Fibroblast of lung (primary cell): ENCODE measurements at places on chromosomes 5 and 9.

DNA sequence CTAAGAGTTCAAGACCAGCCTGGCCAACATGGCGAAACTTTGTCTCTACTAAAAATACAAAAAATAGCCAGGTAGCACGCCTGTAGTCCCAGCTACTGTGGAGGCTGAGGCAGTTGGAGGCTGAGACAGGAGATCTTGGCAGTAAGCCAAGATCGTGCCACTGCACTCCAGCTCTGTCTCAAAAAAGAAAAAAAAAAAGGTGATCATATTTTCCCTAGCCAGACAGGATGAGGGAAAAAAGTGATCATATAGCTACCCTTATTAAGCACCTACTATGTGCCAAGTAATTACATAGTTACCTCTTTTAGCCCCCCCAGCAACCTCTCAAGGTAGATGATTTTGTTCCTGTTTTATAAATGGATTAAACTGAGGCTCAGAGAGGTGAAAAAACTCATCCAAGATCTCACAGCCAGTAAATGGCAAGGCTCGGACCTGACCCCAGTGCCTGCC lies 18.1 kb upstream of the RPL26L1 start:
- no peak for DNase-seq

DNA sequence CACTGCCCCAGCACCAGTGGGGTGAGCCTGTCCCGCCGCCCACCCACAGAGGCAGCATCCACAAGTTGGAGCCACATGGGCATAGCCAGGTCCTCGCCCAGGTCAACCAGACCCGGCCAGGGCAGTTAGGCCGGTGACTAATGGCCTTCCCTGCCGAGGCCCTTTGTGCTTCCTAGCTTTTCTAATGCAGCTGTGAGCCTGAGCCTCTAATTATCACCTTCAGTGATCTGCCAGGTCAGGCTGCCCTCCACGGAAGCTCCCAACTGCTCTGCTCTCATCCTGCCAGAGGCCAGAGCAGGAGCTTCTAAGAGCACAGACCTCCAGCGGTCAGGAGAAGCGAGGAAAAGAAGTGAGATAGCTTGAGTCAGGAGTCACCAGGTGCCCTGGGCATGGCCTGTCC lies 87.1 kb upstream of the PPP1R26 start:
- DNase-seq: no peak

DNA sequence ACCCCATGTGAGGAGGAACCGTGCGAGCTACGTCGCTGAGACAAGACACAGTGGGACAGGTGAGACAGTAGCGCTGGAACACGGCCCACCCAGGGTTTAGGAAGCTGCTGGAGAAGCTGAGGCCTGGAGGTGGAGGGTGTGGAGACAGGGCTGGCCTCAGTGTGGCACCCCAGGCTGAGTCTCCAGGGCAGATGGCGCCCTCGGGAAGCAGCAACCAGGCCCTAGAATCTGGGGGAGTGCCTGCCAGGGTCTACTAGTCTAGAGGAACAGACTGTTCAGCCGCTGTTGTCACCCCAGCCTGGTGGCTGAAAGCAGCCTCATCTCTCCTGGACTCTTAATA lies 4.6 kb upstream of the TERT start:
- no peak for DNase-seq

GRCh38 chr5:53922508-53923498 lies 362.4 kb downstream of the NDUFS4 start:
- DNase-seq: no peak

GRCh38 chr5:14787801-14788579 lies 83.6 kb downstream of the ANKH start:
- DNase-seq: no peak

GRCh38 chr5:151115272-151115905 lies 34.6 kb upstream of the TNIP1 start:
- DNase-seq: peak; percentile 66

- DNase-seq: peak; percentile 81
These were observed 220.7 kb upstream of the MSX2 start for GRCh38 chr5:174503461-174504265.

DNA sequence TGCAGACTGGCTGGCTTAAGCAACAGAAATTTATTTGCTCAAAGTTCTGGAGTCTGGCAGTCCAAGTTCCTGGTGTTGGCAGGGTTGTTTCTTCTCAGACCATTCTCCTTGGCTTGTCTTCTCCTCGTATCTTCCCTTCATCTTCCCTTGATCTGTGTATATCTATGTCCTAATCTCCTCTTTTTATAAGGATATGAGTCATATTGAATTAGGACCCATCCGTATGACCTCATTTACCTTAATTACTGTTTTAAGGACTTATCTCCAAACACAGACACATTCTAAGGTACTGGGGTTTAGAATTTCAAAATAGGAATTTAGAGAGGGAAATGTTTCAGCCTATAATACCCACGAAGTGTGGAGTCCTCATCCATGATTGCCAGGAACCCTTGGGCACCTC lies 13.1 kb upstream of the LPAR1 start:
- DNase-seq: no peak

GRCh38 chr5:126359884-126360283 lies 63.3 kb upstream of the GRAMD2B start:
- DNase-seq: no peak

DNA sequence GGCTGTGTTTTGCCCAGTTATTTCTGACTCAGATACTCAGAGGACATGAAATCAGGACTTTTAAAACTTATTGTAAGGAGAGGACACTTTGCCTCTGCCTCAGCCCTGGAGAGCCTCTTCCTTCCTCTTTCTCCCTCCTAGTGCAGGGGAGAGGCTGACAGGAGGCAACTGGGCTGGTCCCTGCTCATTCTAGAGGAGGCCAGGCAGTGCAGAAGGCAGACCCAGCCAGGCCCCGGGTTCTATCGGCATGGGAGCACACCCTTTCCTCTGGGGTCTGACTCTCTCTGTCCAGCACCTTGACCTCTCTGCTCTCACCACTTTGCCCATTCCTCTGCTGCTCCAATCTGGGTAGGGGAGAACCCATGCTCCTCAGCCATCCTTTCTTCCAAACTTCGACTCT lies 16.0 kb upstream of the SMIM32 start:
- no peak for DNase-seq

- DNase-seq: no peak
These were observed 490.0 kb upstream of the COX7C start for GRCh38 chr5:86127696-86128095.

DNA sequence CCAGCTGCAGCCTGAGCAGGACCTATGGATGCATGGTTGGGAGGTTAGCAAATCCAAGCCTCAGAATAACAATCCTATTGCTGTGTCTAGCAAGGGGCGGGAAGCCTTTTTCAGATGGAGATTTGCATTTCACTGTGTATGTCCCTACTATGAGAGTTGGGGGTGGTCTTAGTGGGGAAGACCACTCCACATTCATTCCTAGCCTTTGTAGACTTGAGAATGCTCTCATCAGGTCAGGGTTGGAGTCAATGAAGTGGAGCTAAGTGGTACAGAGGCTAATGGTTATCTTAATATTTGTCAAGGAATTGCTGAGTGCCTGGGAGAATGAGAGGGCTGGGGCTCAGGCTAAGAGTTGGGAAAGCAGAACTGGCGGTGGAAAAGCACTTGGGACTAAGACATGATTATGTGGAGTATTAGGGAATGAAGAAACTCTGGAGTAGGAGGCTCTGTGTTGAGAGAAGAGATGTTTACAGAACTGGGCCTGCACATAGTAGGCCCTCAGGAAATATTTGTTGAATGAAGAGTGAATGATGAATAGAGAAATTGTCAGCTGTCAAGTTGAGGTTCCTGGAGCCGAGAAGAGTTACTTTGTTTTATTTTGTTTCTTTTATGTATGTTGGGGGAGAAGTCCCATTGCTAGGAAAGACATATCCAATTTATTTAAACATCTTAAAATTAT lies 175.5 kb upstream of the SPRY4 start:
- DNase-seq: no peak

DNA sequence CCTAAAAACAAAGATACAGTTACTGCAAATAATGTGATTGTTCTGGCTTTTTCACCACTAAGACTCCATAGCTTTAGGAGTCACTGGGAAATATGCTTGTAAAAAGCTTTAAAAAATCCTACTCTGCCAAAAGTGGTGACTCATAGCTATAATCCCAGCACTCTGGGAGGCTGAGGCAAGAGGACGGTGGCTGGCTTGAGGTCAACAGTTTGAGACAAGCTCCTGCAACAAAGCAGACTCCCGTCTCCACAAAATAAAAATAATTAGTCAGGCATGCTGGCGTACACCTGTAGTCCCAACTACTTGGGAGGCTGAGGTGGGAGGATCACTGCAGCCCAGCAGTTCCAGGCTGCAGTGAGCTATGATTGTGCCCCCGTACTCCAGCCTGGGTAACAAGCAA lies 406.4 kb downstream of the HTR1A start:
- DNase-seq: no peak

GRCh38 chr5:142432369-142432863 lies 107.6 kb upstream of the SPRY4 start:
- DNase-seq: no peak

- peak; percentile 3 for DNase-seq
These were observed 186.3 kb downstream of the MARCHF11 start for GRCh38 chr5:15993334-15993733.

DNA sequence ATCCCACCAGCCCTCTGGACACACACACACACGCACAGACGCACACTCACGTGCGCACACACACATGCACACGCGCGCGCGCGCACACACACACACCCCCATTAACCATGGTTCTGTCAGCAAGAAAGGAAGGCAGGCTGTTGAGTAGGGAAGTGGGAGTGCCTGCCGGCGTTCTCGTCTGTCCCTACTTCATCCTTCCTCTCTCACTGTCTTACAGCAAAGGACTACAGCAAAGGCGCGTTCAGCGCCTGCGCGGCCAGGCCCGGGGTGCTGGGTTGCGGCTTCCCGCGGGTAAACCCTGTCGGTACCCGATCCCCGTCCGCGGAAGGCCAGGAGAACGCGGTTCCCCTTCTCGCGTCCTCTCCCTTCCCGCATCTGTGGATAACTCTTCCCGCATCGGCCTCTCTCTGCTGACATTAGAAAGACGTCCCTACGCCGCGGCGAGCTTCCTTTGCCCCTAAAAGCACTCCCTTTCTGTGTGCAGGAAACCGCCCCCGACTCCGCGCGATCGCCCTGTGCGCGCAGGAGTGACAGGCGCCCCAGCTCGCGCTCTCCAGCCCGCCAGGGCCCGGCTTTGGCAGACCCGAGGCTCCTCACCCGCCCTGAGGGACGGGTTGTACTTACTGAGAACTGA lies 219.2 kb downstream of the AGTPBP1 start:
- peak; percentile 55 for DNase-seq

DNA sequence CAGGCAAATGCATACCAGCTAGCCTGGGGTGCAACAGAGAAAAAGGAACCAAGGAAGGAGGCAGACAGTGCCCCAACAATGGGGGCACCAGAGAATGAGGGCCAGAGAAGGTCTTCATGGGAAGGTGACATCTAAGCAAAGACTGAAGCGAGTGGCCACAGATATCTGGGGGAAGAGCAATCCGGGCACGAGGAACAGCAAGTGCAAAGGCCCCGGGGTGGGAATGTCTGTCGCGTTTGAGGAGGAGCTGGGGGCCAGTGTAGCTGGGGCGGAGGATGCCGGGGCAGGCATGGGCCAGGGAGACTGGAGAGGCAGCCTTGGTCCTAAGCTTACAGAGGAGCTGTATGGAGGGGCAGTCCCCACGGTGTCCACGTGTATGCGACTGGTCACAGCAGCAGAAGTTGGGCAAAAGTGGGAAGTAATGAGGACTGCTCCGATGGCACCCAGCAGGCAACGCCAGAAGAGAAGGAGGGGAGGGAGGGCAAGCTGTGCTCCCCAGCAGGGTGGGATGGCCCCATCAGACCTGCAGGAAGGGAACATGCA lies 19.1 kb downstream of the EEIG1 start:
- DNase-seq: no peak

- no peak for DNase-seq
These were observed 5.1 kb downstream of the SPINK1 start for GRCh38 chr5:147826361-147826760.

DNA sequence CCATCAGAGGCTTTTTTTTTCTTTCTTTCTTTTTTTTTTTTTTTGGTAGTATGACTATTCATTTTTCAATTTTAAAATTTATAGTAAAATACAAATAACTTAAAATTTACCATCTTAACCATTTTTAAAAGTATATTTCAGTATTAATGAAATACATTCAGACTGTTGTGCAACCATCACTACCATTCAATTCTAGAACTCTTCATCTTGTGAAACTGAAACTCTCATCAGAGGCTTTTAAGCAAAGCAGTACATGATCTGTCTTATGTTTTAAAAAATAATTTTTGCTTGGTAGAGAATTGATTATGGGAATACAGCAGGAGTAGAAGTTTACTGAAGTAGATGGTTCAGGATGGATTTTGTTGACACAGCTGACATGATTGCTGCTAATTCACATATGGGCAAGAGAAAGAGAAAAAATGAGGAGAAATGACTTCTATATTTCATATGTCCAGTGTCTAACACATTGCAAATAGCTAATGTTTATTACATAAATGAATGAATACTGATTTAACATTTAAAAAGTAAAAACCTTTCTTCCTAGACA lies 13.4 kb downstream of the ELOVL7 start:
- no peak for DNase-seq

DNA sequence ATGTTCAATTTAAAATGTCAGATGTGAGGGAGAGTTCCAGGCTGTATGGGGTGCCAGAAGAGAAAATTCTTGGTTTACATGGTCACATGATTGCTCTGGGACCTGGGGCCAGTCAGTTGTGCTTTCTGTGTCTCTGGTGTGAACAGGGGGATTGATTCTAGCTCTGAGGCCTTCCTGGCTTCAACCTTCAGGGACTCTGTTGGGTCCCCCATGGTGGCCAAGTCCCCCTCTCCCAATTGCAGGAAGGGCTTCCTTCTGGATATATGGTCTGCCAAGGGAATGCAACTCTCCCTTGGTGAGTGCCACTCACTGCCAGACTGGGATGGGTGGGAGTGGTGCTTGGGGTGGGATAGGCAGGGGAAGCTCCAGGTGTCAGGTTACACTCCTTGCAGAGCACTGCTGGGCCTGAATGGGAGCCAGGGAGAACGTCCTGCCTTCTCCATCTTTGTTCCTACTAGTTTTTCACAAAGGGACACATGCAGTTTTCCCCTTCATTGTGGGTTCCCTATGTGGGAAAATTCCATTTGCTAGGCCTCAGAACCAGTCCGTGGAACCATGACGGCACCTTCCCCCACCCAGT lies 153.2 kb downstream of the MELK start:
- no peak for DNase-seq

DNA sequence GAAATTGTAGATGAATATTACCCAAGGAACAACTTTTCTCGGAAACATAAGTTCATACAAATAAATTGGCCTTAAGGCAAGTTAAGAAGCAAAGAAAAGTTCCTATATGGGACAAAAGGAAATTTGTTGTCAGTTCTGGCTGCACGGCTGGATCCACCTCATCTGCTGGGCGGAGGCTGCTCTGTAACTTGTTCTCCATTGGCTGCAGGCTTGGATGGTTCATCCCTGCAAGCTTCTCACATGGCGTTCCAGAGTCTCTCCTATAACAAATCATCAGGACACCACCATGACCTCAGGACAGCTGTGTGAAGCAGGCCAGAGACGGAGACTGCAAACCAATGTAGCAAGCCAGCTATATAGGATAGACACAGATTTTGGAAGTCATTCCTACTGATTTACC lies 81.4 kb upstream of the DAB2 start:
- DNase-seq: no peak

- DNase-seq: no peak
These were observed 104.6 kb downstream of the CACNA1B start for GRCh38 chr9:137982200-137982599.
